ENCODE measurements at places on chromosomes 7 and 10.

DNA sequence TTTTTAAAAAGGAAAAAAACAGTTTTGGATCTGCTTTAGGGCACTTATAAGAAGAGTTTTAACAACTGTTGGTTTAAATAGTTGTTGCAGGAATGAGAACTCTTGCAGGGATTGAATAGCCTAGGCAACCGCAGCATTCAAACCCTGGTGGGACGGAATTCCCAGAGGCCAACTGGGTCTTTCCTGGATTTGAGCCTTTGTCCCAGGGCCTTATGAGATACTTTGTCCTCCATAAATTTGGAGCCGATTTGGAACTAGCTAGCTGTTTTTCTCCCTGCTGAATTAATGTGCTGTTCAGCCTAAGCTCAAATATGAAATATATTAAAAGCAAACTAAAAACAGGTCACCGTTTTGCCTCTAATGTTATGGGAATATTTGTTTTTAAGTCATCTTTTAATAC, 109.6 kb downstream of the LRMDA start:
- no peak for DNase-seq

- no peak for DNase-seq
Observed at GRCh38 chr7:114466917-114467316, 52.3 kb downstream of the FOXP2 start.

DNA sequence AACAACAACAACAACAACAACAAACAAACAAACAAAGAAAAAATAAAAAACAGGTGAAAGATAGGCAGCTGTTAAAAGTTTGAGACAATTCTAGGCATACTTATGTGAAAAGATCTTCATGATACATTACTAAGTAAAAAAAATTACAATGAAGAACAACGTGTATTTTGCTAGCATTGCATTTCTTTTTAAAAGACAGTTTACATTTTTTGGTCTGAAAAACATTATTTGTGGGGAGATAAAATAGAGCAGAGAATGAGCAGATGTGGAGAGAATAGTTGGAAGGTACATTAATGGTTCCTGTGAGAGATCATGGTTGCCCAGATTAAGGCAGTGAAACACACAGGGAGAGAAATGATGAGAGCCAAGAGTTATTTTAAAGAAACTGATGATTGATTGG, 210.2 kb upstream of the MKLN1 start:
- DNase-seq = no peak

DNA sequence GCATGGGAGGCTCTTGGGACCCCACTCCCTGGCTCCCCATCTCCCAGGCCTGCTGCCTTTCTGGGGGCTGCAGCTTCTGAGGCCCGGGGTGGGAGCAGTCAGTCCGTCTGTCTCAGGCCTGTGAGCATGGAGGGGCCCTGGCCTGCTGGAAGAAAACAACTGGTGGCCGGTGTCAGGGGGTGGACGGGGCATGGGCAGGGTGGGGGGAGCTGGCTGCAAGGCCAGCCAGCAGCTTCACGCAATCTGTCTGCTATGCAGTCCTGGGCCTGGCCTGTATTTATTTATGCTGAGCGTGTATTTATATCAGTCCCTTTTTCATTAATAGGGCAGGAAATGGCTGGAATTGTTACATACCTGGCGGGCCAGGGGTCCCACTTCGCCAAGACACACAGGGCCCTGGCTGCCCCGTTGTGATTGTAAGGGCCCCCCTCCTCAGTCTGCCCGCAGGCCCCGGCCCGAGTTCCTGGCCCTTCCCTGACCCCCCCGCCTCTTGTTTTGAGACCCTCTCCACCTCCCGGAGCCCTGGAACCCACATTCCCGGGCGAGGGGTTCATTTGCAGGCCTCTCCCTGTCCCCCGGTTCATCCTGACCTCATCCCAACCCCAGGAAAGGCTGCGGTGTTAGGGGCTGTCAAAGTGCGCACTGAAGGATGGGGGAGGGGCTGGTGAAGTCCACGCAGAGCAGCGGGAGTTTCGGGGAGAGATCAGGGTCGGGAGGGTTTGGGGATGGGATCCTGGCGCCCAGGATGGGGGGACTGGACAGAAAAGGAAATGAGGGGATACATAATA, 8.2 kb downstream of the TMEM270 start:
- DNase-seq = no peak

GRCh38 chr7:138961159-138961558, 20.0 kb downstream of the KIAA1549 start:
- DNase-seq = no peak

DNA sequence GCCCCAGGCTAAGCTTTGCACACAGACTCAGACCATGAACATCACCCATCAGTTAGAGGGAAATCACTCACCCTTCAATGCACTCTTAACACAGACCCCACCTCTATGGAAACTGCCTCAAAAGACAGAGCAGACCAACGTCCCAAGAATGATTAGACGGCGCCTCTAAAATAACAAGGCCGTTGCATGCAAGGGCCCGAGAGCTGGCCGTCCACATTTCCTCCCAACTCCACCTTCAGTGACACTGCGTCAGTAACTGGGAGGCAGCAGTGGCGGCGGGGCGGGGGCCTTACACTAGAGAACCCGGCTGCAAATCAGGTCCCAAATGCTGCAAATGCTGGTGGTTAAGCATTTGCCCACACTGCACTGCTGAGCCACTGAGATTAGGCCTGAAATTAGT, 115.0 kb downstream of the PTPRN2 start:
- no peak for DNase-seq

DNA sequence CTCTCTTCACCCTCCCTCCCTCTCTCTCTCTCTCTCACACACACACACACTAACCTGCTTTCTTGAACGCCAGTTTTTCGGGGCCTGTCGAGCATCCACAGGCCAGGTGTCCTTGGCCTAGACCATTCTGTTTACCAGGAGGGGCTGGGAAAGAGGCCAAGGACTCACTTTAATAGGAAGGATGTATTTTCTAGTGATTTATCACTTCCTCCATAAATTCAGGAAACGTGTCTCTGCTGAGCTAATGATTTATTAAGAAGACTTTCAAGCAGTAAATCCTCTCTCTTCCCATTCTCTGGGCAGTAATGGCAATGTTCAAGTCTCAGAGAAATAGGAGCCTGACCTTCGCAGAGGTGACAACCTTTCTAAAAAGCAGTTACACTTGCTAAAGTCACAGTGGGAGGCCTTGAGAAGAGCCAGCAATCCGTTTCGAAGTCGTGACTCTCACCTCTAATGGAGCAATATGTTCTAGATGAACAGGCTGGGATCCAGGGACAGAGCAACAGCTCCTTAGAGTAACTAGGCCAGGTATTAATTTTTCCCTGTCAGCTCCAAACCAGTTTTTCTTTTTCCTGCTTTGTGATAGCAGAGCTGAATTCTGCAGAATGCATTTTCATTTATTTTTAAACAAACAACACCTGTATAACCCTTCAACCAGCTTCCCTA, 1357.5 kb upstream of the SORCS1 start:
- no peak for DNase-seq

All from stimulated activated CD4-positive, alpha-beta T cell treated with anti-CD3 and anti-CD28 coated beads, TNF-alpha, amount 100 ng/mL, for 48 hours (primary cell).